CD8-positive, alpha-beta memory T cell (primary cell): ENCODE measurements at places on chromosomes 13 and 19.
A peak's percentile ranks its signal among the peaks of the same experiment; 100 is the strongest.

- DNase-seq = no peak
Measured at GRCh38 chr19:282501-282900, 8.7 kb downstream of the PLPP2 start.

- DNase-seq = no peak
Measured at GRCh38 chr19:31253526-31254179, 95.6 kb downstream of the TSHZ3 start.

GRCh38 chr19:41174297-41174928 is 18.6 kb upstream of the CYP2S1 start:
- DNase-seq = no peak

- DNase-seq = no peak
Measured at GRCh38 chr13:91214031-91214430, 133.5 kb upstream of the MIR17HG start.

DNA sequence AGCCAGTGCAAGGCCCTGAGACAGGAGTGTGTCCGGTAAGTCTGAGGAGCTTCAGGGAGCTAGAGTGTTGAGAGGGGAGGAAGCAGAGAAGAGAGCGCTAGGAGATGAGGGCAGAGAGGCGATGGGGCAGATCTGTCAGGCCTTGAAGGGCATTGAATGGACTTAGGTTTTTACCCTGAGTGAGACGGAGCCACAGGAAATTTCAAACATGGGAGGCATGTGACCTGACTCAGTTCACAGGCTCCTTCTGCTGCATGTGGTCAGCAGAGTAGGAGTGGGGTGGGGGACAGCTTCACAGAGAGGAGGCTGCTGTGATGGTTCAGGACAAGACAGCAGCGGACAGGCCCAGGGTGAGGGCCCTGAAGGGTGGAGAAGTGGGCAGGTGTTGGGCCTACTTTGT is 2.5 kb upstream of the FAM98C start:
- DNase-seq = no peak

DNA sequence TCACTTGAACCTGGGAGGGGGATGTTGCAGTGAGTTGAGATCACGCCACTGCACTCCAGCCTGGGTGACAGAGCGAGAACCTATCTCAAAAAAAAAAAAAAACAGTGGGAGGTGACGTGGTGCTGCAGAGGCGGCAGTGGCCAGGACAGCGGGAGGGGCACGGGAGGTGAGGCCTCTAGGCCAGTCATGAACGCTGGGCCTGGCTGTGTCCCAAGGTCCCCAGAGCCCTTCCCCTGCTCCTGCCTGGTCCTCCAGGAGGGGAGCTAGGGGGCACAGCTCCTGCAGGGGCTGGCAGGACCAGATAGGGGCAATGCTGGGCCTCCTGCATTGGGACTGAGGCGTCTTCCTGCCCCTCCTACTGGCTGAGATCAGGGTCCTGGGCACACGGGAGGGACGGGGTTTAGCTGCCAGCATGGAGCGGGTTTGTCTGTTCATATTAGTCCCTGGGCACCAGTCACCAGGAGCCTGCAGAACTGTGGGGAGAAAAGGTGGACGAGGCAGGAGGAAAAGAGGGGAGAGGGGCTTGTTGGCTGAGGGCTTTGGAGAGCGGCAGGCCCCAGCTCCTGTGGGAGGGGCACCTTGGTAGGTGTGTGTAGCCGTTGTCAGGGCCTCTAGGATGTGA is 4.5 kb downstream of the MAP2K7 start:
- DNase-seq = no peak

GRCh38 chr13:112582263-112582662 is 5.7 kb downstream of the TUBGCP3 start:
- no peak for DNase-seq

- DNase-seq = no peak
Measured at GRCh38 chr19:55270172-55270942, 9.6 kb downstream of the HSPBP1 start.

- peak; percentile 26 for DNase-seq
Measured at GRCh38 chr13:104769545-104769944, 1703.3 kb upstream of the SLC10A2 start.
